ENCODE measurements at places on chromosomes 12 and 14.

GRCh38 chr12:93447555-93448290 lies 6.0 kb upstream of the UBE2N start:
- DNase-seq = no peak

GRCh38 chr12:108099778-108100489 lies 29.2 kb upstream of the WSCD2 start:
- no peak for DNase-seq

DNA sequence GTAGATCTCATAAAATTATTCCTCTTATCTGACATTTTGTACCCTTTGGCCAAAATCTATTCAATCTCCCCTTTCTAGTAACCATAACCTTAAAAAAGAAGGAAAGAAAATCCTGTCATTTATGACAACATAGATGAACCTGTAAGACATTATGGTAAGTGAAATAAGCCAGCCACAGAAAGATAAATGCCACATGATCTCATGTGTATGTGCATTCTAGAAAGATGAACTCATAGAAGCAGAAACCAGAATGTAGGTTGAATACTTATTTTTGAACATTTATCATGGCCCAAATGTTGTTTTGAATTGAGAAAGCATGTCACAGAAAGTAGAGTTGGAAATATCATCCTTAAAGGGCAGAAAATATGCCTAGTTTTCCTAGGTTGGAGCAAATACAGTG lies 1053.6 kb downstream of the SLC6A15 start:
- no peak for DNase-seq

DNA sequence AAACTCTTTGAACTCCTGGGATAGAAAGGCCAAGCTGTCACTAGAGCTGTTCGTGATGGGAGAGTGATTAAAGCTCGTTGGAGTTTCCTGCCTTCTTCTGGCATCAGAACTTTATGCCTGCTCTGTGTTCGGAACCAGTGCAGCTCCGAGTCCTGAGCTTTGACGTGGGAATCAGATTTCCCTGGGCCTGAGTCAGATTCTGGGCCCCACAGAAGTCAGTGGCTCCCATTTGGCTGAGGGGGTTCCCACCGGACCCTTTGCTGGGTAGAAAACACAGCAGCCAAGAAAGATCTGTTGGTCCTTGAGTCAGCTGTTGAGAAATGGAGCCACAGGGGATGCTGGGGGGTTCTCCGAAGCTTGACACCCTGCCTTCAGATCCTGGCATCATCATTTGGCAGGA lies 238.0 kb downstream of the CHST11 start:
- no peak for DNase-seq
